CD4-positive, alpha-beta T cell treated with Interleukin-6 at 100 ng/mL for 8 hours (primary cell): ENCODE measurements at places on chromosomes 1 and 21.

DNA sequence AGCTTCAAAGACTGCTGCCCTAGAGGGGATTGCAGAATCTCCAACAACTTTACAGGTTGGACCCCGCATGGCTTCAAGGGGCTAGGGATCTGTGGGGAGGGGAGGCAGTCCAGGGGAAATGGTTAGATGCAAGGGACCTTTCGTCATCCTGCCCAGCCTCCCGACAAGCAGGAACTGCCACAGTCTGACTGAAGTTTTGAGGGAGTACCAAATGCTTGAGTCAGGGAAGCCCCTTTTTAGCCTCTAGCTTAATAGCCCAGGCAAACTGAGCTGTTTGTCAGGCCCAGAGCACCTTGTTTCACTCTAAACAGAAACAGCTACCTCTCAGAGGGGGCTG lies 1.1 kb downstream of the TOR3A start:
- DNase-seq: no peak

- no peak for DNase-seq
Observed at GRCh38 chr21:38787461-38788274, 18.1 kb upstream of the ETS2 start.

- DNase-seq: no peak
Observed at GRCh38 chr1:23481026-23481597, 2.9 kb downstream of the ASAP3 start.

GRCh38 chr1:78088486-78088885 lies 42.7 kb downstream of the GIPC2 start:
- DNase-seq: no peak

DNA sequence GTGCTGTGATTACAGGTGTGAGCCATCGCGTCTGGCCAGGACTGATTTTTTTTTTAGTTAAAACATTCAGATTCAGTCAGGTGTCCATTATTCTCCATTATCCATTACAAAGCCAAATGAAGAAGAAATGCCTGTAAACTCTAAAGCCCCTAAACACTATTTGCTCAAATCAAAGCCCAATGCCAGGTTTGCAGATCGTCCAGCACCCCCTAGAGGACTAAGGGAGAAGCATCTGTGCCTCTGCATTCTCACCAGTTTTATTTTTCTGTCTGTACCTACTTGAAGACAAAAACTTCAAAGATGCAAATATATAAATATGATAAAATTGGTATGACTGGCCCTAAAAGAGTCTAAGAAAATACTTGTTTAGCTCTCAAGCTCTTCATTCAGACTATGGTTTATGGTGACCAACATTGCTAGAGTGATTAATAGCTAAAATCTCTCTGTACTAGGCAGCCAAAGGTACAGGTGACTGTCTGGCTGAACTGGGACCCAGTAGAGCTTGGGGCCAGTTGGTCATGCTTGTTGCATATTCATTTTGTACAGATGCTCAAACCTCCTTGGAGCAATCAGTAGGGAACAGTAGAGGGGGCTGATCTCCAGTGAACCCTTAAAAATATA lies 138.4 kb downstream of the SYT2 start:
- no peak for DNase-seq

DNA sequence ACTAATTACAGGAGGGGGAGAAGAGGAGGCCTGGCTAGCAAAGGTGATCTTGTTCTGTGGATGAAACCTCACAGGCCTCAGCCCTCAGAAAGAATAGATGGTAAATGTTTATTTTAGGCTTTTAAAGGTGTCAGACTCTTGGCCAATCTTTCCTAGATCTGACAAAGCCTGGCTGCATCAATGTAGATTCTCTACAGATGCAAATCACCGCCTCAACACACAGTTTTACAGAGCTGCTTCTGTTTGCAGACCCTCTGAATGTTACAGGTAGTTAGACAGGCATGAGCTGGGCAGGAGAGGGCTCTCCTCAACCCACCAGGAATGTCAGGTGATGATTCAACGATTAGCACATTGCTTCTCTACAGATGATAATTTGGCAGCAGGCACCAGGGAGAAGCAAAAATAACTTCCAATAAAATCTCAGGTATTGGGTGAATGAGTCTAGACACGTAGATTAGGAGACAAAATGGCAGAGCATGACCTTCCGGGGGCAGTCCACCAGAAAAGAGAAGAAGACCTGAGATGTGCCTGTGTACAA lies 105.4 kb upstream of the VANGL1 start:
- no peak for DNase-seq

GRCh38 chr1:53735261-53735660 lies 3.7 kb downstream of the GLIS1 start:
- no peak for DNase-seq

DNA sequence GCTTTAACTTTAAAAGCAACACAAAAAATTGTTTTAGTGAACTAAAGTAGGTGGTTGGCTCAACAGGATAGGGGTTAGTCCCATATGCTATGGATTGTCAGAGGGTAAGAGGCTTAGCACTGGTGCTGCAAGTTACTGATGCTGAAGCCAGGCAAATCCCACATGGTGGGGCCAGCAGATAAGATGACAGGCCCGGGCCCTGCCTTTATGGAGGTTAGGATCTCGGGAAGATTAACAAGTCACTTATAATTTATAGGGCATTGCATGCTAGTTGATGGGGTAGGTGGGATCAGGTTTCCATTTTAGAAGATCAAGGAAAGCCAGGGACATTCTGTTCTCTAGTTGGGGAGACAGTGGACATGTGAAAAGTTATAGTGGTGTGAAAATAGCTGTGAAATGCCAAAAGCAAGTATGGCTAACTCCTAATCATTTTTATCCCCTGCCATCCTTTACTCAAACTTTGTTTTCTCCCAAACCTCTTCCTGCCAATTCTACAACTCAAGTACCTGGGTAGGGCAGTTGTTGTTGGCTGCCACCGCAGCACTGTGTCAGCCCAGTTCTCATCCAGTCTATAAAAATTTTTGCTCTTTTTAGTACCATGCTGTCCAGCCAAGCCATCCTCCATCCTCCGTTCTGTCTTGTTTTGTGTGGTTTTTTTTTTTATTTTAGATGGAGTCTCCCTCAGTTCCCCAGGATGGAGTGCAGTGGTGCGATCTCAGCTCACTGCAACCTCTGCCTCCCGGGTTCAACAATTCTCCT lies 10.3 kb downstream of the CHAF1B start:
- DNase-seq: no peak

GRCh38 chr21:41167348-41168342 lies at the start of gene BACE2:
BACE2 (plus strand) TSS chr21:41168160; CDS start chr21:41168264, 104 bp downstream.
- no peak for DNase-seq

DNA sequence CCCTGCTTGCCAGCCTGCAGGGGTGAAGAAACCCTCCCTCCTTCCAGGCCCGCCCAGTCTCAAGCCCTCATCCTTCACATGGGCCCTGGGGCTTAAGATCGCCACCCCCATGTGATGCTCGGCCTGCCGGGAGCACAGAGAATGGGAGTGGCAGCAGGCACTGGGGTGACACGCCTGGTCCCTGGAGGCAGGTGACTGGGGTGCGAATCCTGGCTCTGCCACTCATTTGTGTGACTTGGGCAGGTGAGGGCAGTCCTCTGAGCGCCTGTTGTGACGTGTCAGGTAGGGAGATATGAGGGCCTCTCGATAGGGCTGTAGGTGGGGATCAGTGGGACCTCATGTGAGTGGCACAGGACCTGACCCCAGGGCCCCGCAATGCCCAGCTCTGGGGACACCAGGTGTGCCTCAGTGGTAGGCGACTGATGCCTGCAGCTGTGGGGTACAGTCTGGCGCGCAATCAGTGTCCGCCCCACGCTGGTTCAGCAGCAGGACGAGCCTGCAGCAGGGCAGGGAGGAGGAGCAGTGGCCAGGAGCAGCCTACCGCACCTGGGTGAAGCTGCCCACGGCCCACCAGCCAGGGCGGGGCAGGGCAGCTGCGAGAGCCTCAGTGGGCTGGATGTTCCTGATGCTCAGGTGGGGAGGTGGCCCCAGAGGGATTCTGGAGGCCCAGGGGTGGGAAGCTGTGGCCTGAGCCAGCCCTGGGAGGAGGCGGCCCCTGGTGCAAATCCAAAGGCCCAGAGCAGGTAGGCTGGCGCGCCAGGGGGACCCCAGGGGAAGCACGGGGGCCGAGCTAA lies 6.2 kb downstream of the SH2D5 start:
- DNase-seq: no peak

DNA sequence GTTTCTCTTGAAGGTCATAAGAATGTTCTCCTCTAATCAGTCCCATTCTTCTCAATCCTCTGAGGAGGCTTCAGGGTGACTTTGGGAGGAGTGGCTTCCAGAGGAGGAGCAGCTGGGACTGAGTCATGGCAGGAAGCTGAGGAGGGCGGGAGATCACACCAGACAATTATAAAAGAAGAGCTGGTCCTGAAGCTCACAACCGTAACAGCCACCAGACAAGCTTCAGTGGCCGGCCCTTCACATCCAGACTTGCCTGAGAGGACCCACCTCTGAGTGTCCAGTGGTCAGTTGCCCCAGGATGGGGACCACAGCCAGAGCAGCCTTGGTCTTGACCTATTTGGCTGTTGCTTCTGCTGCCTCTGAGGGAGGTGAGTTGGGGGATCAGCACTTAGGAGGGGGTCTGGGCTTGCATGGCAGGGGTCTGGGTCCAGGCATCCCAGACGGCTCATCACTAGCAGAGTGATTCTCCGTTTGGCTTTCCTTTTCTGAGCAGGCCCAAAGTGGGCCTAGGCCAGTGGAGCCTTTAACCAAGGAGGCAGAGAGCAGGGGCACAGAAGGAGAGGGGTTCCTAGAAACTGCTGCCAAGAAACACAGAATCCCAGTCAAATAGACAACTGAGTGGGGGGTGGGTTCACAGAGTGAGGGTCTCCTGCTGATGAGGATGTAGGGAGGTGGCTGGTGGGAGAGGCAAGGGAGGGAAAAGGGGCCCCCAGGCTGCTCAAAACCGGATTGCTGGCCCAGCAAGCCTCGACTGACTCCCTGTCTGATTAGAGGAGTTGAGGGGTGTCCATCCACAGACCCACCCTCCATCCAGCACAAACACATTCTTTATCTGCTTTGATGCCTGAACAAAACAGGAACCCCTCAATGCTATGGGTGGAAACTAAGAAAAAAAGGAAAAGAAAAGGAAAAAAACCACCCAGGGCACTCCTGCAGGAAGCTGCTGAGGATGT lies at the start of gene ECM1:
Gene ECM1 (plus strand): TSS at position 198 of the 953 bp plus-strand sequence. CDS start 101 bp downstream, at position 299.
- no peak for DNase-seq

DNA sequence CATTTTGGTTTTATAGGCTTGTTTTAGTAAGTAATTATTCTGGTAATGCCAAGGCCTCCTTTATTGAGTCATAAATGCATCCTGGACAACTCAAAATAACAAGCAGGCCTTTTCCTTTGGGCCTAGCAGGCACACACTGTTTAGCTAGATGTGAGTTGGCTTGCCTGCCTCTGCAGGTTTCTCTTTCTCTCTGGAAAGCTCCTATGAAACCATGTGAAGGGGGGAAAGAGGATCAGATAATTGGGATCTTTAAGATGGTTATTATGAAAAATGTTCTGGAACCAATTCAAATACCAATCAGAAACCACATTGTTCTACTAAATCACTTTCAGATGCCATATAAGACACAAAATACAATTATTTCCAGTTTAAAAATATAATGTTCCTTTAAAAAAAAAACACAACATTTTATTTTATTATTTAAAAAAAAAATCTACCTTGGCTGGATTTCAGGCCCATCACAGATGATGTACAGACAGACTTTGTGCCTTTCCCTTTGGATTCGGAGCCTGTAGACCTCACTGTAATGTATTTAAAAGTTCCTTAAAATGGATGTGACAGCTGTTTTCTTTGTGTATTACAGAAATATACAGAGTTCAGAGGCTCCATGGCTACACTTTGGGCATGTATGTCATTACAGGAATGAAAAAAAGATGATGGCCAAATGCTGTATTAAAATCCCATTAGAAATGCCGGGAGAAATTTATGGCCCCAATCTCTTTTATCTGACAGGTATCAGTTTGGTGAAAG lies 80.2 kb downstream of the NTMT2 start:
- DNase-seq: no peak

DNA sequence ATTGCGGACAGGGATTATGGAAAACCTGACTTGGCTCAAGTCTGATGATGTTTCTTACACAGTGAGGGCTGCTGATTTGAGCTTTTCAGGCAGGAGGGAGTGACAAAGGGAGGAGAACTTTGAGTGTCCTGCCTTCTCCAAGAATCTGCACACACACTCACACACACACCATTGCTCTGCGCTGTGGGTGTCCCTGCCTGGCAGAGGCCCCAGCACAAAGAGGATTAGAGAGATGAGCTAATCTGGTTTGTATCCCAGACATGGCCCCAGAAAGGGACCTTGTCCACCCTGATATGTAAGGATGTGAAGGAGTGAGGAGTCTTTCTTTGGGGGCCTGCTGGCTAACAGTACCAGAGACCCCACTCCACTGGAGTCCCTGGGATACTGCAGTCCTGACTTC lies 5.9 kb upstream of the WNT2B start:
- DNase-seq: no peak

DNA sequence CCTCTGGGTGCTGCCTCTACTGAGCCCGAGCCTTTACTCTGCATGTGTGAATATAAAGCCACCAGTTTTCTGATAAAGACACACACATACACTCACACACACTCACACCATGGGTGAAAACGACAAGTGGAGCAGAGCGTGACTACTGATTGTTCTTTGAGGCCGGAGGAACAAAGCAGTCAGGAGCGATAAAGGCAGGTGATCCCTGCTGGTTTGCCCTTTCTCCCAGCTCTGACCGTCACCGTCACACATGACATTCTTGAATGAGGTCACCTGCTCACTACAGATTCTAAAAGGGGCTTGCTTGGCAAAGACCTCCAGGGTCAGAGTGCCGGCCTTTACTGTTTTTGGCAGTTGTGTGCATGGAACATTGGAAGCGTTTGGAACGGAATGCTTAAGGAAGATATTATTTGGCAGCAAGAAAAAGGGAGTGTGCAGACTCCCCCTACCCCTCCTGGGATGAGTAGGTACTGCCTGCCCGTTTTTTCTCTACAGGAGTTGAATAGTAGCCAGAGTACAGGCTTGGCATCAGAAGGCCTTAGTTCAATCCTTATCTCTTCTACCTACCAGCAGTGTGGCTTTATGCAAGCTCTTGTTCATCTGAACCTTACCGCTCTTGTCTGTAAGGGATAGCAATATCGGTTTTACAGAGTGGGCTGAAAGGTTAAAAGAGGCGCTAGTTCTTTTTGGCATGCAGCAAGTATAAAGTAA lies 79.7 kb downstream of the PBX1 start:
- no peak for DNase-seq

GRCh38 chr1:153688276-153688675 lies 9.8 kb downstream of the NPR1 start:
- no peak for DNase-seq

GRCh38 chr1:46558141-46558963 lies 6.9 kb upstream of the KNCN start:
- no peak for DNase-seq

GRCh38 chr1:18100491-18101063 lies 7.0 kb upstream of the IGSF21 start:
- peak; percentile 13 for DNase-seq

DNA sequence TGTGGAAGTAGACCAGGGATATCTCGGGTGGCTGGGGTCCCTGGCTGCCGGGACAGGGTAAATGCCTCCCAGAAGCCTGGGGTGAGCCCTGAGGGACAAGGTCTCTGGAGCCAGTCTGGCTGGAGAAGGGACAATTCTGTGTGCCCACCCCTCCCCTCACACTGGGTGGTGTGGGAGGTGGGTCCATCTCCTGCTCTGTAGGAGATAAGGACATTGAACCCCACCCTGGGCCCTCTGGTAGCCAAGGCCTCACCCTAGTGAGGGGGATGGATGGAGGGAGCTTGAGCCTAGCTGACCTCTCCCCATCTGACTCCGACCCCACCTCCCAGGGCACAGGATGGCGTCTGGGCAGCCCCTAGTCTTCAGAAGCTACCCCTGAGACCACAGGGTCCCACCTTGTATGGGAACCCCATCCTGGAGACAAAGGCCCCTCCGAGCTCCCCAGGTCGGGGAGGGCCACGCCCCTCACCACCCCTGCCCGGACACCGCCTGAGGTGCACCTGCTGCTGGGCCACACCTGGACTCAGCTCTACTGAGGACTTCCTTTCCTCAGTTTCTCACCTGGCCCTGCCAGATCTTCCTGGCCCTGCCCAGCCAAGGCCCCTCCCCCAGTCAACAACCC lies 4.3 kb downstream of the AGRN start:
- DNase-seq: no peak
